ENCODE measurements at places on chromosomes 6 and 20.

GRCh38 chr6:15423286-15423993, 177.6 kb downstream of the JARID2 start:
- DNase-seq: no peak

- no peak for DNase-seq
Observed at GRCh38 chr6:16236631-16237199, 1.7 kb upstream of the GMPR start.

DNA sequence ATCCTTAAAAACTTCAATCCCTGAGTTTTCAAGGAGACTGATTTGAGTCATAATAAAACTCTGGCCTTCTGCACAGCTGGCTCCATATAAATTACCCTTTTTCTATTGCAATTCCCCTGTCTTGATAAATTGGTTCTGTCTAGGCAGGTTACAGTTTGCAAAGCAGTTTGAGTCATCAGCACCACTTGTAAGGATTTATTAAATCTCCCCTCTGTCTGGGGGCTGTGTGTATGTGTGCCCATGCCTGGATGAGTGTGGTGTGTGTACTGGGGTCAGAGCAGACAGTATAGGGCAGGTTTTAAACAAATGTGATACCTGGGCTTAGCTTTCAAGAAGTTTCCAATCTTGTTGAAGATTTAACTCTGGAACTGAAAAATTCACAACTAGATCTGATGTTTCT, 228.6 kb downstream of the FNDC1 start:
- no peak for DNase-seq

GRCh38 chr6:121806116-121806515, 370.7 kb downstream of the GJA1 start:
- no peak for DNase-seq

DNA sequence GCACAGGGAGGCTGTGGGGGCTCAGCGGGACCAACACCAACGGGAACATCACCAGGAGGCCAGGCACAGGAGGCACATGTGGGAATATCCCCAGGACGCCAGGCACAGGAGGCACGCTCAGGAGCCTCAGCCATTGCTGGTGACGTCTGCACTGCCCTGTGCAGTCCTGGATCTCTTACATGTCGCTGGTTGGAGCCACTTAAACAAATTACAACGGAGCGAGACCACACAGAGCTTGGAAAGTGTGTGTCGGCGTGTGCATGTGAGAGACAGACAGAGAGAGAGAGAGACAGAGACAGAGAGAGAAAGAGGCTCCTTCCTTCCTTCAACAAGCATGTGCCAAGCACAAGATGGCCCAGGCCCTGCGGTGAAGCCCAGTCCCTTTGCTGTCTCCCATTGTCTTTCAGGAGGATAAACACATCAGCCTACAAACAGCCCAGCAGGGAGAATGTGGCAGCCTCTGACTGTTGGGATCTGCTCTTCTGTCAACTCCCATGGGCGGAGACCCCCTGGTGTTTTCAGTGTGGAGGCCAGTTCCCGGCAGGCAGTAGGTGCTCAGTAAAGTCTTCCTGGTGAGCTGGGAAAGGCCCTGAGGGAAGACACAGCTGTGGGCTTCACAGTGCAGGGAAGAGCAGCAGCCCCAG, 112.7 kb upstream of the THBS2 start:
- DNase-seq: no peak

DNA sequence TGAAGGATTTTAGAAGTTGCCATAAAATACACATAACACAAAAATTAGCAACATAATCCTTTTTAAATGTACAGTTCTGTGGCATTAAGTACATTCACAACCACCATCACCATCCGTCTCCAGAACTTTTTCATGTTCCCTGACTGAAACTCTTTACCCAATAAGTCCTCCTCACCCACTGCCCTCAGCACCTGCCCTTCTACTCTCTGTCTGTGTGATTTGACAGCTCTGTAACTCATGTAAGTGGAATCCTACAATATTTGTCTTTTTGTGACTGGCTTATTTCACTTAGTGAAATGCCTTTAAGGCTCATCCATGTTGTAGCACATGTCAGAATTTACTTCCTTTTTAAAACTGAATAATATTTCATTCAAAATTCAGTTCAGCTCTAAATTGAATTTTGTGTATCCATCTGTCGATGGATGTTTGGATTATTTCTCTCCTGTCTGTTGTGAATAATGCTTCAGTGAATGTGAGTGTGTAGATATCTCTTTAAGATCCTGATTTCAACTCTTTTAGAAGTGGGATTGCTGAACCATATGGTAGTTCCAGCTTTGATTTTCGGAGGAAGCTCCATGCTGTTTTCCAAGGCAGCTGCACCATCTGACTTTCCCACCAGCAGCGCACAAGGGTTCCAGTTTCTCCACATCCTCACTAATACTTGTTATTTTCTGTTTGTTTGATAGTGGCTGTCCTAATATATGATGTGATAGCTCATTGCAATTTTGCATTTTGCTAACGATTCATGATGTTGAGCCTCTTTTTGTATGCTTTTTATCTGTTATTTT, 4.2 kb downstream of the ENTPD6 start:
- DNase-seq: no peak

GRCh38 chr20:43955062-43955749, 40.6 kb downstream of the TOX2 start:
- peak; percentile 78 for DNase-seq

GRCh38 chr20:37131486-37131885, 35.7 kb upstream of the RBL1 start:
- no peak for DNase-seq

DNA sequence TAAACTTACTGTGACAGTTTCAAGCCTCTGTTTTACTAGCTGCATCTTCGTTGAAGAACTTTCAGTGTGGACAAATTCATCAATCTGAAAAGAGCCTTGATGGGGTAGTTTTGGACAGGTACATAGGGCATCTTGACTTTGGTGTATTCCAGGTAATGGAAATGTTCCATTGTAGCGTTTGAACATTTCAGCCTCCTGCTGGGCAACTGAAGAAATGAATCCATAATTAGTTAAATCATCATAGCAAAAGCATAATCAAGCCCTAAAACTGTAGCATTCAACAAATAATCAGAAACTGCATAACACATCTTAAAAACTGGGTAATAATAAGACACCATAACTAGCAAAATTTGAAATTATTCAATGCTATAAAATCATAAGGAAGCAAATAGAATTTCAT, 86.2 kb downstream of the AHI1 start:
- DNase-seq: no peak

DNA sequence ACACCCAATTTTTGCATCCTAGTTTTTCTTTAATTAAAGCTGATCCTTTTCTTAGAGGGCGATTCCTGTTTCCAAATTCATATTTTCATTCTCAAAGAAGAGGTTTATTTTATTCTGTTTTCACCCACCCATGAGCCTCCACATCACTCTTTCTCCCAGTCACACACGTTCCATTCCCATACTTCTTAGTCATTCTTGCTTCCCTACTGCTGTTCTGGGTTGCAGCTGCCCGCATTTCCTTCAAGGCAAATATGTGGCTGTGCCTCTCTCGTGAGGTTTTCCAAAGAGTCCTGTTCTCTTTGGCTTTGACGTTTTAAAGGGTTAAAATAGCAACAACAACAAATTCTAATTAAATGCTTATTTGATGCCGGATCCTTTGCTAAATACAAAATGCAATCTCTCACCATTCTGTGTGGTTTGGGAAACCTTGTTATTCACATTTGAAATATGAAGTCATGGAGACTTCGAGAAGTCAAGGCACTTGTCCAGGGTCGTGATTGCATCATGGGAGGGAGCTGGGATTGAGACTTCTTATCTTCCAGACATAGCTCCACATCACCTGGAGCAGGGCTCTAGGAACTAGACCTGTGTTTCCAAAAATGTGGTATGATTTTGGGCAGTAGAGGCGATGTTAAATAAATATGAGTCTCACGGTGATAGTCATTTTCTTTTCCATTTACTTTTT, 126.6 kb downstream of the DOK5 start:
- DNase-seq: no peak

GRCh38 chr20:61728786-61729770, 336.6 kb downstream of the TAF4 start:
- DNase-seq: no peak

- DNase-seq: no peak
Observed at GRCh38 chr6:98764373-98764911, 69.9 kb upstream of the POU3F2 start.

GRCh38 chr20:16417001-16417400, 156.2 kb downstream of the KIF16B start:
- DNase-seq: no peak

- no peak for DNase-seq
Observed at GRCh38 chr6:37319156-37319555, 34.6 kb upstream of the RNF8 start.

DNA sequence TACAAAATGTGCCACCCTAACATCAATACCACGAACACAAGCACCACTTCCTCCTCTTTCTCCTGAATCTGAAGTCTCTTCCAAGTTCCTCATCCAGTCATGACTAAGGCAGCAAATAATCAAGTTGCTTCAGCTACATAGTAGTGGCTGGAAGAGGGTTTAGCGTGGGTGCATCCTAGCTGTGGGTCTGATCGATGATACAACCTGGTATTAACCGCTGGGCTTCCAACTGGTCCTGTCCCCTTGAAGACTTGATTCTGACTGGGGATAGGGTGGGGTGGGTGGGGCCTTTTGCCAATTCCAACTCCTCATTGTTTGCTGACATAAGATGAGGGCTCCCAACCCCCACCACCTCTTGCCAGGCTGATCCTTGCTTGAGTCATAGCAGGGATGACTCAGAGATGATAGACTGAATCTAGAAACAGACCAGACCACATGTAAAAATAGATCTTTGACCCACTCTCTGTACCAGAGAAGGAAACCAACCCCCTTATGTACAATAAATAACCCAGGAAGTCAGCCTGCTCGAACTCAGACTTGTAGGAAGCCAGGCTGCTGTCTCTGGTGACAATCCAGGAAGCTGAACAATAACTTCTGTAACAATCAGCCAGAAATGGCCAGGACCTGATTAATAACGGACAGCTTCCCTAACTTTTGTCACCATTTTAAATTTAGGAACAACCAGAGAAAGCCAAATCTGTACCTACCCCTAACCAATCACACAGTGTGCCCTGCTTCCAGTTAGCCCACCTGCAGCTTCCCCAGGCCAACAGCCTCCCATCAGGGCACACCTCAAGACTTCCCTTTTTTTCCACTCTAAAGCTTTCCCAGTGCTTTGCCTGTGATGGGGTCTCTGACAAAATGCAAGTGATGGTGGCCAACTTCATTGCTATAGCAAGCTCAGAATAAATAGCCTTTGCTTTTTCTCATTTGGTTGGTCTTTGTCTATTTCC, 68.9 kb upstream of the FAM184A start:
- DNase-seq: peak; percentile 82

DNA sequence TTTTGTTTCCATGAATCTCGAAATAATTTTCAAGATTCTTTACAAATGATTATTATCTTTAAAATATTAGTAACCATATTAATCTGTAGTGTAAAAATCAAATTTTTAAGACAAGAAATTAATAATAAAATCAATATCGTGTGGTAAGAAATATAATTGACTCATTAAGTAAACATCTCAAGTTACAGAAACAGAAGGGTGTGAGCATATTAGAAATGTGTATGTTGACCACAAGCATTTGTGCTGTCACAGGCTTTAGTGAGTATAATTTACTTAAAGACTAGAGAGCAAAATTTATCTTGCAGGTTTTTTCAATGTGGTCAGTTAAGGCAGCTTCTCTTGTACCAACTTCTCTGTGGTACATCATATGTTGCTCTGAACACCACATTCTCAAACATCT, 566.5 kb upstream of the IRAK1BP1 start:
- DNase-seq: no peak

DNA sequence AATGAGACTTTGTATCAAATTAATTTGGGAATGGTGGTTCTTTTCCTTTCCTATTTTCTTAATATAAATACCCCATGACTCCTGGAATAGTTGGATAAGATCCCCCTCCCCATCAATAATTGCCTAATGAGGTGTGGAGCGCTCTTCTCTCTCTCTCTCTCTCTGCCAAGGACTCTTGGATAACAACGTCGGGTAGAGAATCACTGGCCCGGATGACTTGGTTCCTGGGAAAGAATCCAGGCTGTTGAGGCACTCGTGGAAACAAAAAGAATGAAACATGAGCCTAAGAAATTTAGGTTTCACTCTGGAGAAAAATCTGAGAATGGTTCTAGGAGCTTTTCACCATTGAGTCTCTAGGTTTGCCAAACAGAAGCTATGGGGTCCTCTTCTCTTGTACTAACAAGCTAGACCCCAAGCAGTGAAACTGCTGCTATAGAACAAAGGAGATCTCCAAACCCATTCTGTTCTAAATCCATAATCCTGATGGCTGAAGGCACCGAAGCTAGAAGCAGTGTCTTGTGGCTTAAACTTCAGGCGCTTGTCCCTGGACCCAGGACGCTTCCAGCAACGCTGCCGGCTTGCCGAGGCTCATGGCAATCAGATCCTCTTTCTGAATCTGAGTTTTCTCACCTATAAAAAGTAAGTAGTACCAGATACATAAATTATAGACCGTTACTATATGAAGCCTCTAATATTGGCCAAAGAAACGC, 241.6 kb upstream of the BTBD3 start:
- DNase-seq: no peak

GRCh38 chr20:14336686-14337085, 726 bp downstream of the FLRT3 start:
- no peak for DNase-seq

GRCh38 chr6:75368864-75369402, 84.3 kb upstream of the TMEM30A start:
- no peak for DNase-seq

- peak; percentile 12 for DNase-seq
Observed at GRCh38 chr6:72321788-72322187, 300.1 kb upstream of the KCNQ5 start.

GRCh38 chr20:59006864-59007664, at the start of gene CTSZ:
Gene CTSZ, minus strand, starts transcription at chr20:59007254. Its CDS starts 126 bp downstream, at chr20:59007128.
- no peak for DNase-seq

GRCh38 chr6:45047573-45047972, 280.6 kb upstream of the RUNX2 start:
- DNase-seq: no peak

DNA sequence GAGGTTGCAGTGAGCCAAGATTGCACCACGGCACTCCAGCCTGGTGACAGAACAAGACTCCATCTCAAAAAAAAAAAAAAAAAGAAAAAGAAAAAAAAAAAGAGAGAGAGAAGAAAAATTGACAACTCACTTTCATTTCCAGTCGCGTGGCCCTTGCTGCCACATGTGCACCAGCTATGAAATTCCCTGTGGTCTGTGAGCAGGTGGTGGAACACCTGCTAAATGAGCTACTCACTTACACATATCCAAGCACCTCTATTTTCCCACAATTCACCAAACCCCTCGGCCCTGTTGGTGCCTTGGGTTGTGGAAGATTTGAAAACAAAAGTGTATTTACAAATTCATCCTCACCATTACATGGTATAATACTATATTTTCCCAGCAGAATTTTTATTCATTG, 105.2 kb upstream of the ASF1A start:
- DNase-seq: no peak

DNA sequence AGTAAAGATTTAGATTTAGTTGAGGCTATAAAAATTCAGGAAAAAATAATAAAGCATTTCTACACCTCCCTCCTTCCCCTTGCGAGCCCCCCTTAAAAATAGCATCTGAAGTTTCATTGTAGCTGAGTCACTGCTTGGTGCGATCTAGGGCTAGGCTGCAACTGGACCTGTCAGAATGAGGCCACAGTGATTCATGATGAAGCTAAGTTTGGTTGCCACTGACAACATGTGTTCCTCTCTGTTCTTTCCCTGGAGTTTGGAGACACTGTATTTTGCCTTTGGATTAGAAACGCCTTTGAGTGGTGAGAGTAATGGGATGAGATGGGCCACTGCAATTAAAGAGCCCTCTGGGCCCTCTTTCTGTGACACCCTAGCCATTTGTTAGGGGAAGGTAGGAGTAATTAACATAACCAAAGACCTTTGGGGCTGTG, 334.1 kb downstream of the NRN1 start:
- DNase-seq: peak; percentile 62

GRCh38 chr6:4756247-4756646, 20.0 kb upstream of the CDYL start:
- DNase-seq: no peak

- DNase-seq: no peak
Observed at GRCh38 chr6:152309648-152310047, 327.5 kb downstream of the SYNE1 start.

Data from AG04449 (cell line).